Left lung (tissue), 14 donors: ENCODE measurements at places on chromosomes 2 and 18. TPM values are rescaled to one million over a fixed set of nuclear protein-coding genes. Genes with fewer than 3 reads are reported as not detected.

- H3K36me3 ChIP-seq: no peaks in the 10 kb centered on the region
- H3K27me3 ChIP-seq: no peaks in the 10 kb centered on the region
- H3K27ac ChIP-seq: no peak overlapping the region
- no peaks in the 10 kb centered on the region for H3K4me1 ChIP-seq
These were observed 894.6 kb downstream of the DCC start for GRCh38 chr18:53234610-53235009.

GRCh38 chr2:177669625-177670330 is 277.2 kb downstream of the AGPS start:
- no peaks in the 10 kb centered on the region for H3K36me3 ChIP-seq
- H3K4me3 ChIP-seq: no peak overlapping the region
- DNase-seq: no peak
- H3K27me3 ChIP-seq: no peaks in the 10 kb centered on the region
- no peaks in the 10 kb centered on the region for H3K4me1 ChIP-seq

The PIEZO2 gene
- total RNA-seq: 77.7 TPM

DNA sequence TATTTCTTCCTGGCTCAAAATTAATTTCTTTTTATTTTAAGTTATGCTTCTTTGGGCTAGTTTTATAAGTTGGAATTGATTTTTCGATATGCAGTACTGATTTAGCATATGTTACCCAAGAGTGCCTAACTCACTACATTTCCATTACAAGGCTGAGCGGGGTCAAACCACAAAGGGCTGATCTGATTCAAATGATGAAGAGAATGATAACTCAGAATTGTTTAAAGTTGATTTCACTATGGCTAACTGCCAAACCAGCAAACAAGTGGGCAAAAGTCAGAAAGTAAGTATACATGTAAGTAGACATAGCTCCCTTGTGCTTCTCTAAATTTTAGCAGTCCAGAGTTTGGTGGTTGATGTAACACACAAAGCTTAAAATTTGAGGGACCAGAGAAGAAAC is 35.6 kb downstream of the RAD51AP2 start:
- H3K4me3 ChIP-seq: no peak overlapping the region
- no peak for DNase-seq
- no peak overlapping the region for H3K27ac ChIP-seq
- H3K4me1 ChIP-seq: no peaks in the 10 kb centered on the region

The NT5DC4 gene
- total RNA-seq: 1.1 TPM

GRCh38 chr2:149825473-149825872 is 237.9 kb upstream of the MMADHC start:
- H3K27ac ChIP-seq: no peak overlapping the region
- DNase-seq: no peak
- H3K4me1 ChIP-seq: no peaks in the 10 kb centered on the region
- H3K4me3 ChIP-seq: no peak overlapping the region
- no peaks in the 10 kb centered on the region for H3K27me3 ChIP-seq

GRCh38 chr2:232219496-232219870 is 159.1 kb upstream of the ALPP start:
- no peak for DNase-seq
- H3K27me3 ChIP-seq: no peaks in the 10 kb centered on the region
- H3K27ac ChIP-seq: no peak overlapping the region
- no peak overlapping the region for H3K4me3 ChIP-seq

DNA sequence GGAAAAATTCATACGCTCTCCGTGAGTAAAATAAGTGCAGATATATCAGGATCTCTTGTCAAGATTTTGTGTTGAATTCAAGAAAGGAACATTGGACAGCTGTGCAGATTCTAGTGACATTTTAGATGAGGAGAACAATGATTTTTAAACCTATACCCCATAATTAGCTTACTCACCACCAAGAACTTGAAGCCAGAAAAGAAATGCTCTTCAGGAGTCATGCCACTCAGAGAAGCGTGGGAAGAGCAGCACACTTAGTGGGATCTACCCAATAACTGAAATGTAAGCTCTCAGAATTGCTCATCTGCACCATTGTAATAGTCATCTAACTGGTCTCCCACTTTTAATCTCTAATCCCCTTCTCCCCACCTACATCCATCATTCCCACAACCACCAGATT is 9.2 kb upstream of the ERMN start:
- DNase-seq: no peak
- H3K27me3 ChIP-seq: no peaks in the 10 kb centered on the region
- H3K4me3 ChIP-seq: no peak overlapping the region
- no peaks in the 10 kb centered on the region for H3K4me1 ChIP-seq
- H3K27ac ChIP-seq: no peak overlapping the region

The GFPT1 gene
- 95.7 TPM for total RNA-seq
